ENCODE measurements at places on chromosomes 6 and 20.

DNA sequence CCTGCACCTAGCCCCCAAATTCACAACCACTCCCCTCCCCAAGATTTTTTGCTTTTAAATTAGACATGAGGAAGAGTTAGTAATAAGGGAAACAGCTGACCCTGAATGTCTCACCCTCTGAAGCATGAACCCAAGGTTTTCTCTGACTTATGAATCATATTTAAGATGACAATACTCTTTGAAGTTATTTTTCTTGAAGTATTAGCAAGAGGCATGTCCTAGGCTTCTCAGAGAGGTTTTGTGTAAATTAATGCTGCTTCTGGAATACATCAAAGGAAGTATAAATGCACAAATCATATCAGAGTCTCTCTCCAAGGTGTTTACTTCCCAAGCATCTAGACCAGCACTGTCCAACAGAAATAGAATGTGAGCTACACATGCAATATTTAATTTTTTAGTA lies 408.1 kb upstream of the MARCKS start:
- no peak for DNase-seq

- DNase-seq, result no peak
These were observed 25.1 kb upstream of the HSF2 start for GRCh38 chr6:122374307-122374706.

DNA sequence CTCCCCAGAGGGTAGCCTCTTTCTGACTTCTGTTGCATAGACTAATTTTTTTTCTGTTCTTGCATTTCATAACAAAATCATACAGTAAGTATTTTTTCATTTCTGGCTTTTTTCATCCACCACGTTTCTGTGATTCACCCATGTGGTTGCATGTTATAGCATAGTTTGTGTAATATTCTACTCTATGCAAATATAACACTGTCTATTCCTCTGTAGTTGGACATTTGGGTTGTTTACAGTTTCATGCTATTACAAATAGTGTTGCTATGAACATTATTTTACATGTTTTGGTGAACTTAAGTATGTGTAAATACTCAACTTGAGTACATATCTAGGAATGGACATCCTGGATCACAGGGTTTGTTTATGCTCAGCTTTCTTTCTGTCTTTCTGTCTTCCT lies 187.2 kb upstream of the KCNG1 start:
- DNase-seq, result no peak

DNA sequence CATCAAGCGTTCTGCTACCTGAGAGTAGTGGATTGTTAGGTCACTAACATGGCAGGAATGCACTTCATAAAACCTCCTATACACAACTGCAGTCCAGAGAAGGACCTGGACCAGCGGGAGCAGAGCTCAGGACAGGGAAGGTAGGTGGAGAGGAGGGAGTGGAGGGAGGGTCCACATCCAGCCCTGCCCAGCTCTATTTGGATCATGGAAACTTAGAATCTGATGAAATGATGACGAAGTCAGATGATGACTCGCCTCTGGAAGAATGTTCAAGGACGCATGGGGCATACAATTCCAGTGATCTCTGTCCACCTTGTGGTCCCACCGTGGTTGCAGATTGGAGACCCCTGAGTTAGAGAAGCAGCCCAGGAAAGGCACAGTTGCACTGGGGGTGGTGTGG lies 68.8 kb downstream of the CLIC5 start:
- no peak for DNase-seq

DNA sequence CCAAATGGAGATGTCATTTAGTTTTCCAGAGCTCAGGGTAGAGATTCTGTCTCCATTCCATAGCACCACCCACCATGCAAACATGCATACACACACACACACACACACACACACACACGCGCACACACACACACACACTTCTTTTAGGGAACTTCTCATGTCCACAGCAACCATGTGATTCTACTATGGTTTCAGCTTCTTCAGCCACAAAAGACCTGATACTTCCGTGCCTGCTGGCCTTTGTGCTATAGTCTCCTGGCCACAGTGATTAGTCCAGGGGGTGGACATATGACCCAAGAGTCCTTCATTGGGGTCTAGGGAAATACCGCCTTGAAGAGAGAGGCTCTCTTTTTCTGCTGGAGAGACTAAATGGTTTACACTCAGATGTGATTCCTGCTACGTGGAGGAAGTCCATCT lies 53.5 kb downstream of the CARMIL1 start:
- no peak for DNase-seq

GRCh38 chr6:37182736-37183590 lies 13.0 kb downstream of the PIM1 start:
- DNase-seq, result no peak

GRCh38 chr6:135224037-135224647 lies 43.0 kb downstream of the MYB start:
- no peak for DNase-seq

DNA sequence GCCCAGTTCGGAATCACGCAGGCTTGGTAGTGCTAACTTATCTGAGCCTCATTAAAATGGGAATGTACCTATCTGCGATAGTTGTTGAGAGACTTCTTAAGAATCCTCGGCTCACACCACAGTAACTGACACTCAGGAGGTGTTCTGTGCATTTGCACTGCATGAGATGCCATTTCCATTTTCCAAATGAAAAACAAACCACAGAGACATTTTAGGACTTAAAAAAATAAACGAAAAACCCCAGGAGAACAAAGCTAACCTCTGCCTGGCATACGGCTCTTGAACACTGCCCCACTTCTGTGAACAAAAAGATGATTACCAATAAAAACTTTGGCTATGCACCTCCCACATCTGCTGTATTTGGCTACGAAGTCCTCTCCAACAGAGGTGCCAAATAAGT lies 37.6 kb downstream of the BEND3 start:
- DNase-seq, result no peak

GRCh38 chr6:21265730-21266044 lies 327.9 kb upstream of the SOX4 start:
- DNase-seq, result no peak

GRCh38 chr6:154496793-154497517 lies 13.5 kb downstream of the CNKSR3 start:
- DNase-seq, result no peak

- no peak for DNase-seq
These were observed 129.4 kb upstream of the CENPW start for GRCh38 chr6:126210398-126211075.

DNA sequence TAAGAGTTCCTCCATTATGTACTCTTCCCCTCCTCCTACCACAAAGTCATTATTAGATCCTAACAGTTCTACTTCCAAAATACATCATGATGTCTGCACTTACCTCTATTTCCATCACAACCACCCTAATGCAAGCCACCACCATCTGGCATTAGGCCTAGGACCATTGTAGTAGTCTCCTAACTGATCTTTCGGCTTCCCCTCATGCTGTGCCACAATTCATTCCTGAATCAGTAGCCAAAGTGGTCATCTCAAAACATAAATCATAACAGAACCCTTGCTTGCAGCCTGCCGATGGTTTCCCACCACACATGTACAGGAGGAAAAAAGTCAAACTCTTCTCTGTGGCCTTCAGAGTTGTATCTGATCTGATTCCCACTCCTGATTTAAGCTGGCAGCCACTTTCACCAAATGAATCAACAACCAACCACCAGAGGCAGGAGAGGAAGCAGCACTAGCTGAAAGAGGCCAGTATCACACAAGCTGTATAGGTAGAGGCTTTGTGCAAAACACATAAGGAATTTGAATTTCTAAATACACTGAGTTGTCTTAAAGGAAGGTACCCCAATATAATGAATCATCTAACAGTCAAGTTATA lies 26.1 kb downstream of the FAM184A start:
- no peak for DNase-seq

GRCh38 chr6:144216668-144217218 lies 66.4 kb downstream of the STX11 start:
- DNase-seq, result no peak

DNA sequence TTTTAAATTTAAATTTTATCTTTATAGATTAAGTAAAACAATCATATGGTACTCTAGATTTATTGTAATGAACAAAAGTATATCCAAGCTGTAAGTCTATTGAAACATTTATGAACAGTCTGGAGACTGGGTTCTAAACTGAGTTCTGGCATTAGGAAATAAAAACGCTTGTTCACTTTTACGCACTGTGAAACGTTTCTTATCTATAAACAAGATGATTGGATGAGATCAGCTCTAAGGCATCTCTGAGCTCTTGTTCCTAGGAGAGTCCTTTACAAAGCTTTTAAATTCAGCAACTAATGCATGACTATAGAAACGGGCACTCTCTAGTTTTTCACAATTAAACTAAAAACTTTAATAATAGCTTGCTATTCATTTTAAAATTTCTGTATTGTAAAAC lies 6.8 kb downstream of the HUS1B start:
- no peak for DNase-seq

DNA sequence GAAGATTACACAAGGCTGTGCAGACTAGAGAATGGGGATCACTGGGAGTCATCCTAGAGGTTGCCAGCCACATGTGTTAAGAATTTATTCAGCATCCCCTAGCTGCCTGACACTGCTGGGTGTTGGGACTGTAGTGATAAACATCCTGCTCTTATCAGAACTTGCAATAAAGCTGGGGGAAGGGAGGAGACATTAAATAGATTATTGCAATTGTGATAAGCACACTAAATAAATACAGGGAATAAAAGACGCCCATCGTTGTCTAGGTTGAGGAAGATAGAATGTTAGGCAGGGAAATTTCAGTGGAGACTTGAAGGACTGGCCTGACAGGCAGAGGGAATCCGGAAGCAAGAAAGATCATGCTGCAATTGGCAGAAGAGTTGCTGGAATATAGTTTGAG lies 33.2 kb upstream of the TRAM2 start:
- no peak for DNase-seq

- DNase-seq, result no peak
These were observed 164.8 kb upstream of the SGK1 start for GRCh38 chr6:134482593-134483270.

GRCh38 chr6:2127484-2127911 lies 117.9 kb downstream of the GMDS start:
- DNase-seq, result no peak

DNA sequence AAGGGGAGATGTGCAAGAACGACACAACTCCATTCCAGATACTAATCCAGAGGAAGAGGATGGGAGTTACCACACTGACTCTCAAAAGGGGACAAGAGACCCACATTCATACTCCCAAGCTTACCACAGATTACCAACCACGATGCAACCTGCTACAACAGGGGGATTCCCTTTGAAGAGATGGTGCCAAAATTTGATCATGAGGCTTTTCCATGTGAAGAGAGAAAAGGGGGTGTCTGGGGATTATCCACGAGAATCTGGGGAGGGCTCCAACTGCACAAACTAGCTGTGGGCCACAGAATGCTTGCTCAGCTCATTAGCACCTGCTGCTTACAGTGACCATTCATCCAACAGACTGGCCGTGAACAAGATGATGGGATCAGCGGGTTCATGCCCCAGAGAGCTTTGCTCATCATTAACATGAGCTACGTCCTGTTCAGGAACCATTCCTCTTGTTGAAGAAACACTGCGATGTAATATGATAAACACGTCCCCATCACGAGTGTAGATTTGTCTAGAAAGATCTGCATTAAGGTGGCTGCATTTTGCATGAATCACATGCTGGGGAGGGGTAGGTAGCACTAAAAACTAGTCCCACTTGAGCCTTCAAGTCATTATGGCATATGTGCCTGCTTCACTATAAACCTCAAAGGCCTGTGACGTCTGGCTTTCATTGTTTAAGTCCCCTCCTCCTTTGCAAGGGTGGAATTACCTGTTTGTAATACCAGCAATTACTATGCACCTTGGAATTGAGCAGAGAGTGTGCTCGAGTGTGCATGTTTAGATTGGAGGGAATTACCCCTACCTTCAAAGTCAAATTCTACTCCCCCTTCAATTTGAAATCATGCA lies 4.0 kb downstream of the PLAGL2 start:
- no peak for DNase-seq

- DNase-seq, result no peak
These were observed 247.9 kb upstream of the SLC35B3 start for GRCh38 chr6:8683204-8683603.

- no peak for DNase-seq
These were observed 1.8 kb downstream of the NFKBIE start for GRCh38 chr6:44263354-44264100.

- no peak for DNase-seq
These were observed 176.9 kb downstream of the DTNBP1 start for GRCh38 chr6:15485936-15486335.

DNA sequence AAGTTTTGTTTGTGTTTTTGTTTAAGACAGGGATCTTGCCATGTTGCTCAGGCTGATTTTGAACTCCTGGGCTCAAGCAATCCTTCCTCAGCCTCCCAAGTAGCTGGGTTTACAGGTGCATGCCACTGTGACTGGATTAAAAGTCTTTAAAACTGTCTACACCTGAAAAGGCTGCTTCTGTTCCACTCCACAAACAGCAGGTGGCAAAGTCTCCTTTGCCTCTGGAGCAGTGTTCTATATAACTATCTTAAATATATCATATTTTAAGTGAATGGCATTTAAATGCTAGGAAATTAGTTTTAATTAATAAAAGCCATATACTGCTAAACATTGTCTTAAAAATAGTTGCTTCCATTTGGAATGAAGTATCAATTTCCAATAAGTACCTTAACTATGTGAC lies 89.2 kb upstream of the BCLAF1 start:
- no peak for DNase-seq

DNA sequence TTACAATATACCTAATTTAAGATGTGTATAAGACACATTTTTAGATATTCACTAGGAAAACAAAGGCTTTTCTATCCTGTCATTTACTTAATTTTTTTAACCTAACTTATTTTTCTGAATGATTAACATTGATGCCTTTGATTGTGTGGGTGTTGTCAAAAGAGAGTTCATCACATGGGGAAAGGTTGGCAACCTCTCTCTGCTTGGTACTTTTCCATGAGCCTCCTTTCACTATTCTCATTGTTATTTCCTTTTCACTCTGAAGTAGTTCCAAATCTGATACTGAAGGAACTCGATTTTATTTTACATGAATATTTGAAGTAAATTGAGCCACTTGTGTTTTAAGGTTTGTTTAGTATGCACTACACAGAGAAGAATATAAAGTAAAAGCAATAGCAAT lies 35.9 kb downstream of the TPD52L1 start:
- DNase-seq, result no peak

- no peak for DNase-seq
These were observed 74.0 kb downstream of the ZBTB2 start for GRCh38 chr6:151317103-151317994.

DNA sequence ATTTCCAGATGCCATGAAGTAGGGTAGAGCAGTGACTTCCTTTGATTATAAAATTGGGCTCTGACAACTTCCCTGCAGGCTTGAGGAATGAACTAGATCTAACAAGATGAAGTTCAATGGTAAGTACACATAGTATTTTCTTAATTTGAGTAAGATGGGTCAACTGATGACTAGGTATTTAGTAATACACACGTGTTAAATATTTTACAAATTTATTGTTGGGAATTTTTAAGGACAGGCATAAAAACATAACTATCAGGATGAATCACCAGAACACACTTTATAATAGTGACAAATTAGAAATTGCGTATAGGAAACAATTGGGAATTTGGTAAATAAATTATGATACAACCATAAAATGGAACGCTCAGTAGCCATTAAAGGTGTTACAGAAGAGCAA lies 762.4 kb upstream of the SLC35B3 start:
- no peak for DNase-seq

DNA sequence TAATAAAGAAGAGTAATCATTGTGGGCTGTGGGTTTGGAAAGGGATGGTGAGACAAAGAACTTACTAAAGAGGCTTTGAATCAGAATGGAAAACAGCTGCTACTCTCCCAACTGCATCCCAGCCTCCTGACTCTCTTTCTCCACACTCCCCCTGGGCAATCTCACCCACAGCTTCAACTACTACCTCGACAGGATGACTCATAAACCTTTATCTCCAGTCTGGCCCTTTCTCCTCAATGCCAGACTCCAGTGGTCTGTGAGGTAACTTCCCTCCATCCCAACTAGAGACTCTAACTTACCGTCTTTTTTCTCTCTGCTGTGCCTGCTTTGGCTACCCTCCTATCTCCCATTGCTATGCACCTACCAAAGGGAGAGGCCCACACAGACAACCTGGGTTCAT lies 135.3 kb upstream of the RREB1 start:
- DNase-seq, result no peak

Data from stimulated activated CD4-positive, alpha-beta T cell treated with anti-CD3 and anti-CD28 coated beads, Interleukin-1b, Interleukin-23, amount 100 ng/mL, for 1 hour (primary cell).